Stimulated activated CD8-positive, alpha-beta memory T cell treated with anti-CD3 and anti-CD28 coated beads, Interleukin-4, amount 100 ng/mL, for 4 hours (primary cell): ENCODE measurements at places on chromosomes 7 and 10.

DNA sequence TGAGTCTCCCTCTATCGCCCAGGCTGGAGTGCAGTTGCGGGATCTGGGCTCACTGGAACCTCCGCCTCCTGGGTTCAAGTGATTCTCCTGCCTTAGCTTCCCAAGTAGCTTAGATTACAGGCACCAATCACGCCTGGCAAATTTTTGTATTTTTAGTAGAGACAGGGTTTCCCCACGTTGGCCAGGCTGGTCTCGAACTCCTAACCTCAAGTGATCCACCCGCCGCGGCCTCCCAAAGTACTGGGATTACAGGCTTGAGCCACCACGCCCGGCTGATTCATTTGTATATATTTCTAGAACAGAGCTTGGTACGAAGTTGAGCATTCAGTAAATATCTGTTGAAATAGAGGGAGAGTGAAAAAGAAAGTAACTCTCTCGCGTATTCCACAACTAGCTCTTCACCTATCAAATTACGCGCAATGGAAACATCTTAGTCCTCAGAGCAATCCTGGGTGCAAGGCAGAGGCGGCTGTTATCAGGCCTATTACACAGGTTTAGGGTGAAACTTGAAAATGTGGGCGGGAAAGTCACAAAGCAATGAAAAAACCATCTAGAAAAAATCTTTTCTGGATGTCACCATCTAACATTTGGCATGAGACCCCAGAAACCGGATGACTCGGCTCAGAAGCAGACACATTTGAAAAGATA lies 707 bp upstream of the GHITM start:
- no peak for DNase-seq

GRCh38 chr10:87058171-87058570 lies 36.5 kb downstream of the GLUD1 start:
- DNase-seq: no peak

DNA sequence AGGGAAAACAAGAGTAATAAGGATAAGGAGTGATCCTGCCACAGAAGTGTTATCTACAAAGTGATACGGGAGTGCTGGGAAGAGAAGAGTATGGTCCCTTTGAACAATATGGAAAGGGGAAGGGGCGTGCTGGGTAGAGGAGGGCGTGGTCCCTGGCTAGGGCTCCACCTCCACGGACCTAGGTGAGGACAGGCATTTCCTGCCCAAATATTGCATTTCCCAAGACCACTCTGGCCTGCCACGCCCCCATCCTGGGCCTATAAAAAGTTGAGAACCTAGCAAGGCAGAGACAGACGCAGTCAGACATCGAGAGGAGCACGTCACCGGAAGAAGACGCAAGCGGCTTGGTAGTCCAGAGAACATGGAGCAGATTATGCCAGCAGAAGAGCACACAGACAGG lies 22.8 kb downstream of the VSTM4 start:
- no peak for DNase-seq

GRCh38 chr7:80182630-80183276 lies 48.1 kb downstream of the GNAI1 start:
- DNase-seq: no peak

GRCh38 chr10:92074126-92074887 lies 150.7 kb downstream of the BTAF1 start:
- DNase-seq: no peak

- DNase-seq: no peak
These were observed 472.9 kb upstream of the PCDH15 start for GRCh38 chr10:55273946-55274345.

GRCh38 chr7:85320699-85321476 lies 134.0 kb upstream of the SEMA3D start:
- no peak for DNase-seq

DNA sequence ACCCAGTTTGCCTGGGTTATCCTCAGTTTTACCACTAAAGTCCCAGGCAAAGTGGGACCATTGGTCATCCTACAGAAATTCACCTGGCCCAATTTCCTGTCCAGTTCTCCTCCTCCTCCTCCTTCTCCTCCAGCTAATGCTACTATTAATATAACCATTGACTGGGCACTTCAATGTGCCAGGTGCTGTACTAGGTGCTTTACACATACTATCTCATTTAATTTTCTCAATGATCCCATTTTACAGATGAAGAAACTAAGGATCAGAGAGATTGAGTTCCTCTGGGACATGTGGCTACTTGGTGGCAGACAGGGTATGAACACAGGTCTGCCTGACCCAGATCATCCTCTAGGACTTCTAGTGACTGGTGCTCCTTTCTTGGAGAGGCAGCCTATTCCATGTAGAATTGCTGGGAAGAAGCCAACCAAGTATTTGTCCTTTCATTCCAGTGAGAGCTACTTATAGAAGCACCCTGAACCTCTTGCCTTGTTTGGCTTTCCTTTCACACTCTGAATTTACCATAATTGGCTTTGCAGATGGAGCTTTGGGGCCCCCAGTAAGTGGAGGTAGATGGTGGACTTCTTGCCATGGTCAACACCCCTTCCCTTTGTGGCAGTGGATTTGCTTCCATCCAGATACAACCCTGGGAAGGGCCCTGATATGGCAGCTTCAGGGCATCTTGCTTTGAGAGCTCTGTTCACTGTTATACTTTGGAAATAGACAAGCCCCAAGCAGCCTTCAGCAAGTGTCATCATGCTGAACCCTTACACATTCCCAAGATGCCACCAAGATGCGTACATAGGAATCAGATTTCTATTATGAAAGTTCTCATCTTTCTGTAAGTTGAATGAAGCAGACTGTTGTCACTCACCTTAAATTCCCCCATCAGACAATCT lies 78.7 kb downstream of the MYOF start:
- no peak for DNase-seq

- no peak for DNase-seq
These were observed at the start of gene ADRA2A for GRCh38 chr10:111076682-111077478. ADRA2A (plus strand) TSS chr10:111077029; CDS start chr10:111077997, 968 bp downstream.

- no peak for DNase-seq
These were observed 171.2 kb downstream of the PRKAG2 start for GRCh38 chr7:151705636-151706276.

GRCh38 chr7:40538281-40538680 lies 403.5 kb downstream of the SUGCT start:
- no peak for DNase-seq

DNA sequence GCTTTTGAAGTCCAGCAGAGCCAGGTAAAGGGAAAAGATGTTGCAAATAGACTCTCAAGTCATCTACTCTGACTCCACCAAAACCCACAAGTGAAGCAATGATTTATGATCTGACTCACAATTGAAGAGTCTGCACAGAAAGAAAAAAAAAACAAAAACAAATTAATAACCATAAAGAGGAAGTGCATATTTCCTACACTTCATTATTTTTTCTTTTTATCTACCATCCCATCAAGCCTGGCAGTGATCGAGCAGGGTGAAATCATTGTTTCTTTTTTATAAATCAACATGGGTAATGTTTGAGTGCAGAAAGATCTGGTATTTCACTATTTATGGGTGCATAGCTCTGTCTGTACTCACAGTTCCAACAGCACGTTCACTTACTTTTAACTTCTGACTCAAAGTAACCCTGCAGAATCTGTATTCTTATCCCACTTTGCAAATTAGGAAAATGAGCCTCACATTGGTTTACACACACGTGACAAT lies 829.0 kb downstream of the TNS3 start:
- no peak for DNase-seq

- DNase-seq: no peak
These were observed 1067.6 kb upstream of the CELF2 start for GRCh38 chr10:9950070-9950469.

- DNase-seq: no peak
These were observed 96.5 kb upstream of the DKK1 start for GRCh38 chr10:52217531-52217930.

DNA sequence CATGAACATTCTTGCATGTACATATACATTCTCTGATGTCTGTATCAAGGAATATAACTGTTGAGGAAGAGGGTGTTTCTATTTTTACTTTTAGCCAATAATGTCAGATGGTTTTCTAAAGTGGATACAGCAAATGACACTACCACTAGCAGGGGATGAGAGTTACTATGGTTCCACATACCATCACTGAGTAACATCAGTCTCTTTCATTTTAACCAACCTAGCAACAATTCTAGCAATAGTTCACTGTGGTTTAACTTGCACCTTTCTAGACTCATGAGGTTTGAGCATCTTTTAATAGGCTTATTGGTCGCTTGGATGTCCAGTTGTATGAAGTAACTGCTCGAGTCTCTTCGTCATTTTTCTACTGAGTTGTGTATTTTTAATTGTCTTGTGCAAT lies 68.5 kb upstream of the ZNF746 start:
- DNase-seq: no peak
